ENCODE measurements at places on chromosomes 16 and 17. TPM values are rescaled to one million over a fixed set of nuclear protein-coding genes. Genes with fewer than 3 reads are reported as not detected.

EEF2K gene
- polyA plus RNA-seq = 13.2 TPM

- DNase-seq = no peak
These were observed 641.3 kb downstream of the KCNJ2 start for GRCh38 chr17:70810609-70811008.

DNA sequence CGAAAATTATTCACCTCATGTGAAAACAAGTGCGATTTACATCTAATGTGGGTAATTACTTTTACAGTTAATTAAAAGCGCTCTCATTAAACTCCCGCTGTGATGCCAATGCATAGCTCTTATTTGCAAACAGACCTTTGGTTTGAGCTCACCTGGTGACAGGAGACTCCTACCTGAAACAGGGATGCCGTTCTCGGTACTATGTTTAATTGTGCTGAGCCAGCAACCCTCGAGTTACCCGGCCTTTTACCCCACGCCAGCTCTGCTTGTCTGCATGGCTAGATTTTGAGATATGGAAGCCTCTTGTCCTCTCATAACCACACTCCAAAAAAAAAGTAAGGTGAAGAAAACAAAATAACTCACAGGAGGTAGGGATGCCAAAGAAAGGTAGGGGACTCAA lies 690.4 kb upstream of the RBFOX1 start:
- no peak for DNase-seq

TNFSF13 gene
- polyA plus RNA-seq = 13.2 TPM

Data from left kidney (tissue), 8 donors.